Activated CD8-positive, alpha-beta T cell treated with anti-CD3 and anti-CD28 coated beads for 36 hours (primary cell): ENCODE measurements at places on chromosomes 13 and 19.

GRCh38 chr19:49114630-49115363 is 627 bp downstream of the LIN7B start:
- peak; percentile 72 for DNase-seq

- no peak for DNase-seq
Measured at GRCh38 chr13:35496006-35496405, 19.5 kb upstream of the MAB21L1 start.

GRCh38 chr19:41877916-41878905 is 1.1 kb downstream of the CD79A start:
- DNase-seq, result peak; percentile 64

- peak; percentile 17 for DNase-seq
Measured at GRCh38 chr19:2582984-2583956, 107.3 kb downstream of the GADD45B start.

- peak; percentile 80 for DNase-seq
Measured at GRCh38 chr19:42176990-42177685, 40.3 kb downstream of the DEDD2 start.

- peak; percentile 60 for DNase-seq
Measured at GRCh38 chr19:47157431-47158321, 27.0 kb downstream of the SAE1 start.

DNA sequence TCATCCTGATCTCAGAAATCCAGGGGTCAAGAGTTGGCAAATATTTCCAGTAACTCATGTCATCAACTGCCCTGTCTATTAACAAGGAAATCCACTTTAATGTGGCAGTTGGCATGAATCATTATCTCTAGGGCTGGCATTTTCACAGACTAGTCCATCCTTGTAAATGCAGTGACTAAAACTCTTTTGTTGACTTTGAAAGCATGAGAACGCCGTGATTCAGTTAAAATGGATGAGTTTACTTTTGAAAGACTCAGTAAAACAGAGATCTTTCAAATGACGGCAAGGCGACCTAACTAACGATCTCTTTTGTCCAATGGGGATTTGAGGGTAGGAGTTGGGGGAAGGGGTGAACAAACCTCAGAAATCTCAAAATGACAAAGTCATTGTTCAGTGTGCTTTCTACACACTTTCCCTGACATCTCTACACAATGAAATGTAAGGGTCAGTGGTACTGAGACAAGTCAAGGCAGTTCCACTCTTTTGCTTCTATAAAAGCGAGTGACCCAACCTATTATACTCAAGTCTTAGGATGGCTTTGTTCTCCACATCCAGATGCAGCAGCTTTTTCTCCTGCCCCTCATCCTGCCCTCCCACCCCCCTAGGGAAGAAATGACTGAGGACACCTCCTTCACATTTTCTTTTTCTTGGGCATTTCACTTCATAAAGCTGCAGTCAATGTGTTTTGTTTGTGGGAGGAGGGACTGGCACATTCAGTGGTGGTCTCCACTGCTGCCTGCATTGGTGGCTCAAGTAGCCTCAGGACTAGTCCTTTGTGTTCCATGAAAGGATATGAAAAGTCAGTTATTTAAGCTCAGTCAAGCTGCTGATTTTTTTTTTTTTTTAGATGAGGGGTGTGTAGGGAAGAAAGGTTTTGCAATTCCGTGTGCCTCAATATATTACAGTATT is 200.5 kb downstream of the ABCC4 start:
- DNase-seq, result no peak

DNA sequence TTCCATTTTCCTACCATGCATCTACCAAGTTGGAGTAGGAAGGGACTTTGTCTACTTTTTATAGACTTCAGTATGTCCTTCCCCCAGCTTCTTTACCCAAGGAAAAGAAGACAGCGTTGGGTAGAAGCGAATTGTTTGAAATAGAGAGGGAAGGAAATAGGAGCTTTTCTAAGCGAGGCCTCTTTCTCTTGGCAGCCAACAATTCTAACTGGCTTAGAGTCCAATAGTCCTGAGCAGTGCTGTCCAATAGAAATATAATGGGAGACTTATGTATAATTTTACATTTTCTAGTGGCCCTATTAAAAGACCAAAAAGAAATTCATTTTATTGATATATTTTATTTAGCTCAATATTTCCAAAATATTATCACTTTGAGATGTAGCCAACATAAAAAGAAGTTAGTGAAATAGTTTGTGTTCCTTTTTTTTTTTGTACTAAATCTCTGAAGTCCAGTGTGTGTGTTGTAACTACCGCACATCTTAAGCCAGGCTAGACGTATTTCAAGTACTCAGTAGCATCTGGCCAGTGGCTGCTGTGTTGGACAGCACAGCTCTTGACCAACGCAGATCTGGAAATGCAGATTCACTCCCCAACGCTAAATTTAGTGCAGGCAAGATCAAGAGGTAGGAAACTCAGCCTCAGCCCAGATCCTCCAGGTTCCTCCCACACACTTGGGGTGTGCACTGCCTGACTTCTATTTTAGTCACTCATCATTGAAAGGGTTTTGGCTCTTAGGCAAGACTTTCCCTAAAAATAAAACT is 179.2 kb downstream of the SHISA2 start:
- peak; percentile 50 for DNase-seq

DNA sequence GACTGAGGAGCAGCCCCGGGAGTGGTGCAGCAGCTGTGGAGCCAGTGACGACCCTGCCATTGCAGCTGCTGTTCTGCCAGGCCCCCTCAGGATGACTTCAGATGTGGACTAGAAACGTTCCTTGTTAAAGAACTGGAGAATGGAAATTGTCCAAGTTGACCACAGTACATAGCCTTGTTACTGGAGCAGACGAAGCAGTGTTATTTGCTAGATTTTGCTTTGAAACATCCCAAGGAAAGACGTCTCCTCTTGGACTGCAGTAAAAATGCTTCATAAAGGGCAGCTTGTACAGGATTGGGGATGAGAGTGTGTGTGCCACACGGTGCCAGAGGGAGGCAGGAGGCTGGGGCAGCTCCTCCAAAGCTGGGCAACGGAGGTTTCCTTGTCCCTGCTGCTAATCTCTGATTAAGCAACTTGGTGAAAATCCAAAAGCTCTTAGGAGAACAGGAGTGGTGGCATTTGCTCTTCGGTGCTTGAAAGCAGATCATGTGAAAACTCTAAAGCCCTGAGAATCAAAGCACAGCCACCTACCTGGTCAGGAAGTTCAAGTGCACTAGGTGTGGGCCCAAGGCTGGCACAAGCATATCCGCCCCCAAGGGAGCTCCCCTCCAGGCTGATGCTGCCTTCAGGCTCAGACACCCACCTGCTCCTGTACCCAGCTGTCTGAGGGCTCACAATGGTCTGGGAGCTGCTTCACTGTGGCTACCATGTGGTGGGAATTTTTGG is 34.5 kb downstream of the SHISA2 start:
- peak; percentile 40 for DNase-seq

DNA sequence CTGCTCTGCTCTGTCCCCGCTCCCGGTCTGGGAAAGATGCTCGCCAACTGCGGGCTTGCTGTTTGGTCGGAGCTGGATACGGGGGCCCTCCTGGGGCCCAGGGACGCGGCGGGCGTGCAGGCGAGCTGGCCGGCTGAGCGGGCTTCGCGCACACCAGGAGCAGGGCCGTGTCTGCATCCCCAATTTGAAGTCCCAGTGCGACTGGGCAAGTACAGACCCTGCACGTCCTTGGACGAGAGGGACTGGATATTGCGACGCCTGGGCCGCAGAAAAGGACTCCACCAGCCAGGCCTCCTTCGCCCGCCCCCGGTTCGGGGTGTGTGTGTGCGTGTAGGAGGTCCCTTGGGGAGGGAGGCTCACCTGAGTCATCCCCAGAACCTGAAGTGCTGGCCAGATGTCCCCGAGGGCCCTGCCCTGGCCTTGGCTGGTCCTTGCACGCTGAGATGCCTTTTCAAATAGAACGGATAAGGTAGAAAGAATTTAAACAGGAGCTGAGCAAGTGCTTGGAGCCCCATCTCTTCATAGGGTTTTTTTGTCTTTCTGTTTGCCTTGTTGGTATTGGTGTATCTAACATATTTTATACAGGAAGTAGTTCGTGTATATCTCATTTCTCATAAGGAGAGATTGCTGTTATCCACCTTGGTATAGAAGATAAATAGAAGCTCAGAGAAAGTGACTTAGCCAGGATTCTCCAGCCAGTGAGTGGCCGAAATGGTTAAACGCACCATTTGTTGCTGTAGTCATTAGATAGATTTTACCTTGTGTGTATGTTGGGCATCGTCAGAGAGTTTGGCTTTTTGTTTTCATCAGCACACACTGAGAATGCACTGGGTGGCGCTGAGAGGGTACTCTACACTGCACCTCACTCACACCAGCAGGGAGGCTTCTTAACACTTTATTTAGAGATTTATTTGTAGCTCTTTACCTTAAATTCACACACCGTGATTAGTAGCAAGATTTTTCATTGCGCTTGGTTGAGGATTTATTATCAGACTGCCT is 1.1 kb downstream of the NAXD start:
- peak; percentile 73 for DNase-seq

GRCh38 chr13:72071713-72072112 is 204.7 kb upstream of the DACH1 start:
- DNase-seq, result no peak

GRCh38 chr13:44649834-44650233 is 73.7 kb upstream of the TSC22D1 start:
- DNase-seq, result no peak

DNA sequence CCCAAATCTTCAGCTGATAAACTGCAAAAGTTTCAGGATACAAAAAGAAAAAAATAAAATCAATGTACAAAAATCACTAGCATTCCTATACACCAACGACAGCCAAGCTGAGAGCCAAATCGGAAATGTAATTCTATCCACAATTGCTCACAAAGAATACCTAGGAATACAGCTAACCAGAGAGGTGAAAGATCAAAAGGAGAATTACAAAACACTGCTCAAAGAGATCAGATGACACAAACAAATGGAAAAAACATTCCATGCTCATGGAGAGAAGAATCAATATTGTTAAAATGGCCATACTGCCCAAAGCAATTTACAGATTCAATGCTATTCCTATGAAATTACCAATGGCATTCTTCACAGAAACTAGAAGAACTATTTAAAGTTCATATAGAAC is 29.5 kb downstream of the NLRP11 start:
- no peak for DNase-seq

- DNase-seq, result peak; percentile 94
Measured at GRCh38 chr13:41061075-41061913, at the start of gene WBP4. WBP4 (plus strand) TSS chr13:41061509; CDS start chr13:41061674, 165 bp downstream.

DNA sequence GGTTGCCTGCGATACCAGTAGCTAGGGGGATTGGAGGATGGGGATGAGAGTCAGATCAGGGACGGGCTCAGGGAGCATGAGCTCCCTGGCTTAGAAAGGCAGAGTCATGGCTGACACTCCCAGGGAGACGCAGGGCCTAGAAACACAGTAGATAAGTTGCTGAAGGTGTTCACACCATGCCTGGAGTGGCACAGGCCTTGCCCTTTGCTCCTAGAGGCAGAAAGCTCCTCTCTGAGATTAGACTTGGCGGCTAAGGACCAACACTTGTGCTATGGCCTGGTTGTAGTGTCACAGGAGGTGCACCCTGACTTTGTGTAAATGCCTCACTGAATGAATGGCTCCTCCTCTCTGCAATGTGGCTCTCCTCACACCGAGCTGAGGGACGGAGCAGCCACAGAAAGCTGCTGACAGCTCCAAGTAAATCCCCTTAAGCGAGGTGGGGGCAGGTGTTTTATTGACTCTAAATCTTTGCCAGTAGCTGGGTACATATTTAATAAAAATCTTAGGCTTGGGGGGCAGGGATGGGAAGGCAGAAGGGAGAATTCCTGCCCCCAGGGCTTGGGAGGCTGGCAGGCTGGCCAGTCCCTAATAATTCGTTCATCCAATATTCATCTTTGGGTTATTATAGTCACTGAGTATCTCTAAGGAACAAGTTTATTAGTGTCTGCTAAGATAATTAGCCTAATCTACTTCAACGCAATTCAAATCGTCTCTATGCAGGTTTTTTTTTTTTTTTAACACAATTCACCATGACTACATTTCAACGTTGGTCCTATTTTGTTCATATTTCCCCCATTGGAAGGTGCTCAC is 54.9 kb downstream of the SIAH3 start:
- no peak for DNase-seq

DNA sequence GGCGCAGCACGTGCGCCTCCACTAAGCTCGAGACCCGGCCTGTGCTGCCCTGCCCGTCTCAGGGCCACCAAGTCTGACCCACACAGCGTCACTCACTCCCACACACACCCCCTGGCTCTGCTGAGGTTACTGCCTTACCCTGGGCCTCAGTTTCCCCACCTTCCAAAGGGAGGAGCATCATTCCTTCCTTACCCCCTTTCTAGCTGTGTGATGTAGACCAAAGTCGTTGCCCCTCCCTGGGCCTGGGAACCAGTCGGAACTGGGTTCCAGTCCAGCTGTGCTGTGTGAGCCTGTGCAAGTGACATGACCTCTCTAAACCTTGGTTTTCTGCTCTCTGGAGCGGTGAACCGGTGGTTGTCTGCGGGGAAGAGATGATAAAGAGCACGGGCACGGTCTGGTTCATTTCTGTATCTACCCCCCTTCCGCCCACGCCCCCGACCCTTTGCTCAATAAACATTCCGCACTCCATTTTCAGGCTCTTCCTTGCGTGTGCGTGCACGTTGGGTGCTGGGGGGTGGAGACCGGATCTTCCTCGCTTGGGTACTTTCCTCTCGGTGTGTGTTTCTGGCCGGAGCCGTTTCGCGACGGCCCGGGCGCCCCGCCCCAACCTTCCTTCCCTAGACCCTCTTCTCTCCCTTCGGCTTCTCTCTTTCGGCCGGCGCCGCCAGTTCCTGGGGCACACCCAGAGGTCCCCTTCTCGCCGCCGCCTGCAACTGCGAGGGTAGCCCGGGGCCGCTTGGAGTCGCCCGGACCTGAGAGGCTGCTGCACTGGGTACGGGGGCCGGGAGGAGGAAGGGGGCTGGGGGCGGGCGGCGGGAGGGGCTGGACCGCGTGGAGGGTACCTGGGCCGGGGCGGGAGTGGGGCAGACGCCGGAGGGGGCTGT is at the start of gene ZNF581:
Gene ZNF581 (plus strand): TSS at position 647 of the 884 bp plus-strand sequence. CDS start 923 bp downstream, outside the sequence.
- DNase-seq, result peak; percentile 94
